ENCODE measurements at places on chromosomes 6 and 20.
A peak's percentile ranks its signal among the peaks of the same experiment; 100 is the strongest.

DNA sequence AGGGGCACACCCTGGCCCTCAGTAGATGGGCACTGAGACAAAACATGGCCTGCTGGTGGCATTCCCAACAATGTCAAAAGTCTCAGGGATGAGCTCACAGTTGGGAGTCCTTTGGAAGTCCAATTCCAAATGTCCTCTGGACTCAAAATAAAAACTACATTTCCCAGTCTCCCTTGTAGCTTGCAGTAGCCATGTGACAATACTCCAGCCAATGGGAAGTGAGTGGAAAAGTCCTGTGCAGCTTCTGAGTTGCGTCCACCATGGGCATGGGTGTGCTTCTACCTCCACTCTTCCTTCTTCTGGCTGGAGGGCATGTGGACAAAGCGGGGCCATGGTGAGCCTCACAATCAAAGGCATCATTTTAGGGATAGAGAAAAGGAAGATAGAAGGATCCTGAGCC lies 5.8 kb upstream of the ADAM33 start:
- peak; percentile 19 for DNase-seq

GRCh38 chr6:151403919-151404308 lies 12.6 kb upstream of the ZBTB2 start:
- no peak for DNase-seq

DNA sequence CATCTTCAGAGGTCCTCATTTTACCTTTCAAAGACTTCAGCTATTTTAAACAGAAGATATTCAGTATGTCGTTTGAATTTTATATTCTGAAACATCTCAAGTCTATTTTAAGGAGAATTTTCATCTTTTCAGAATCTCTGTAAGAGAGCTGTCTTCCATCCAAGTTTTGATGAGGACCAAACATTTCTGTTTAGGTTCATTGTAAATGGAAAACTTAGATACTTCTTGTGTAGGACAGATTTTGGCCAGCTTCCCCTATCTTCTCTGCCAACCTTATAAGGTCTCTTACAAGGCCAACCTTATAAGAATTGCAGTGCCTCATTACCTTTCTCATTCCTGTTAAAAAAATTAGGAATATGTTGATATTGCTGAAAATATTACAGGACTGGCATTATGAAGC lies 88.1 kb downstream of the AKAP7 start:
- no peak for DNase-seq

DNA sequence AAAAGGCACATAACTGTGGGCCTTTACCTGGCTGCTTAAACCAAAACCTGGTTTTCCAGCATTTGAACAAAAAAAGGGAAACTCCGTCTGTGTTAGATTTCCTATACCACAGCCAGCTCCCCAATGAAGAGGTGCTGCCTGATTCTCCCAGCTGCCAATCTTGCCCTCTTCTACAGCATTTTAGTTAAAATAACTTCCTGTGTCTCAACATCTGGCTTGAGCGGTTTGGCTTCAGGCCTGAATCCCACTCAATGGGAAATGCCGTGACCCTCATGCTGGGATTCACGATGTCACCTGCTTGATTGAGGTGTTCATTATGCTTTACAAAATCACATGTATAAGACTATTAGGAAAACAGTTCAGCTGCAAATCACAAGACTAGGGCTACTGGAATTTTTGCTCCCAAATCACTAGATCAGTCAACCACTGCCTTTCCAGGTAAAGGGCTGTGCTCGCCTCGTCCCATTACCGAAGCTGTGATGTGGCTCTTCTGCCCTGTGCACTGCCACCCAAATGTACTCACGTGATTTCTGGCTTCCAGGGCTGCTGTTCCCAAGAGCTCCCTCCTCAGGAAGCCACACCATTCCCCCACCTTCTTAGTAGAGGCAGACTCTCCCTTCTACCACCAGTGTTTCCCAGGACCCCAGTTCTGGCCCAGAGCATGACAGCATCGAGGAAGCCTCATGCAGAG lies 94.6 kb downstream of the PSMG4 start:
- DNase-seq = no peak

GRCh38 chr20:53284696-53285095 lies 308.9 kb downstream of the ZNF217 start:
- DNase-seq = no peak

DNA sequence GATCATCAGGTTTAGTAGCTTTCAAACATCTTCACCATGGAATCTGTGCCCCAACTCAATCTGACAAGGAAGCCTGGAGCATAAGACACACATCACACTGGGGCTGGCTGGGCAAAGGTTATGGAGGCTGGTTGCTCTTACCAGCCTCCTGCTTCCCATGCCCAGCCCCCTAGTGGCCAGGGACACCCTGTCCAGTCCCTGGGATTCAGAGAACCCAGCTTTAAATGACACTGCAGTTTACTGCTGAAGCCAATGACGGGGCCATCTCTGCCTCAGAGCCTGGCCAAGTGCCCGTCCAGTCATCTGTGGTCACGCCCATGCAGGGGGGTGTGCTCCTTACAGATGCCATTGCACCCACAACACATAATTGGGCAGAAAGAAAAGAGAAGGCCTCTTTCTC lies 272.9 kb downstream of the SMOC2 start:
- no peak for DNase-seq

- no peak for DNase-seq
Observed at GRCh38 chr20:58256842-58257241, 28.4 kb upstream of the ANKRD60 start.

GRCh38 chr20:33796907-33797544 lies 14.1 kb upstream of the CHMP4B start:
- DNase-seq = no peak

DNA sequence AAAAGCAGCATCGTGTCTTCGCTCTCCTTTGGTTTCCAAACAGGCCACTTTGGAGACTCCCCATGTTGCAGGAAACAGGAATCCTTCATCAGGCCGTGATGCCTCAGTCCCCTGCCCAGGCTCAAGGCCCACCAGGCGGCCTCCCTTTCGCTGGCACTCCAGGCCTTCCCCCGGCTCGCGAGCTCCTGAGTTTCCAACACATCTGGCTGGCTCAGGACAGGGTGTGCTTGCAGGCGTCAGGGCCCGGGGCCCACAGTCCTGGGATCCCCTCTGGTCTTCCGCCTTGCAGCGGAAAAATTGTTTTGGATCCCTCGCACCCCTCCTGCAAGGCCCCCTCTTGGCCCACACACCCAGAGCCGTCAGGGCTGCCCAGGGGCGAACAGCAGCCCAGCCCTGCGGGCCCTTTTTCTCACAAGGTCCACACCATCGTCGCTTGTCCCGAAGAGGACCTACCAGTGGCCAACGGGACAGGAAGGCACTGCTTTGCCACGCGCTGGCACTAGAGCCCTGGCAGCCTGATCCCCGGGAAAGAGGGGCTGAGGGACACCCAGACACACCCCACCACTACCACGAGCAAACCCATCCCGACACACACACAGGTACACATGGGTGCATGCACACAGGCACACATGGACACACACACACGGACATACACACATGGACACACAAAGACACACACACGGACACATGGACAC lies 1930.9 kb upstream of the DEFB115 start:
- DNase-seq = no peak

DNA sequence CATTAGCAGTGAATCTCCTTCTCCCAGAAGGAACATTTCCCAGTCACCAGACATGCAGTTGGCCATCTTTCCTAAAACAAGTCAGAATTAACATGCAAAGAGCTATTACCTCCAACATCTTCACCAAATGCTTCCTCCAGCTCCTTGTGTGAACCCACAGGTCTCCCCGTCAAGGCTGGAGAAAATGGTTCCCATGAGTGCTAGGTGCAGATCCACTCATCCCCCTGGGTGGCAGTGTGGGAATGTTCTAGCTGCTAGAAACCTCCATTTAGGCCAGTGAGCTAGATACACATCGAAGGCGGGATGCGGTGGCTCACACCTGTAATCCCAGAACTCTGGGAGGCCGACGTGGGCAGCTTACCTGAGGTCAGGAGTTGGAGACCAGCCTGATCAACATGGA lies 603.9 kb upstream of the SLC35B3 start:
- DNase-seq = no peak

GRCh38 chr6:25341923-25342619 lies 62.9 kb downstream of the CARMIL1 start:
- DNase-seq = no peak

GRCh38 chr6:170102582-170103481 lies 188.0 kb downstream of the DLL1 start:
- no peak for DNase-seq

- DNase-seq = peak; percentile 10
Observed at GRCh38 chr6:149271348-149272340, 45.9 kb upstream of the TAB2 start.

GRCh38 chr6:166253778-166254204 lies 54.4 kb downstream of the PRR18 start:
- no peak for DNase-seq

DNA sequence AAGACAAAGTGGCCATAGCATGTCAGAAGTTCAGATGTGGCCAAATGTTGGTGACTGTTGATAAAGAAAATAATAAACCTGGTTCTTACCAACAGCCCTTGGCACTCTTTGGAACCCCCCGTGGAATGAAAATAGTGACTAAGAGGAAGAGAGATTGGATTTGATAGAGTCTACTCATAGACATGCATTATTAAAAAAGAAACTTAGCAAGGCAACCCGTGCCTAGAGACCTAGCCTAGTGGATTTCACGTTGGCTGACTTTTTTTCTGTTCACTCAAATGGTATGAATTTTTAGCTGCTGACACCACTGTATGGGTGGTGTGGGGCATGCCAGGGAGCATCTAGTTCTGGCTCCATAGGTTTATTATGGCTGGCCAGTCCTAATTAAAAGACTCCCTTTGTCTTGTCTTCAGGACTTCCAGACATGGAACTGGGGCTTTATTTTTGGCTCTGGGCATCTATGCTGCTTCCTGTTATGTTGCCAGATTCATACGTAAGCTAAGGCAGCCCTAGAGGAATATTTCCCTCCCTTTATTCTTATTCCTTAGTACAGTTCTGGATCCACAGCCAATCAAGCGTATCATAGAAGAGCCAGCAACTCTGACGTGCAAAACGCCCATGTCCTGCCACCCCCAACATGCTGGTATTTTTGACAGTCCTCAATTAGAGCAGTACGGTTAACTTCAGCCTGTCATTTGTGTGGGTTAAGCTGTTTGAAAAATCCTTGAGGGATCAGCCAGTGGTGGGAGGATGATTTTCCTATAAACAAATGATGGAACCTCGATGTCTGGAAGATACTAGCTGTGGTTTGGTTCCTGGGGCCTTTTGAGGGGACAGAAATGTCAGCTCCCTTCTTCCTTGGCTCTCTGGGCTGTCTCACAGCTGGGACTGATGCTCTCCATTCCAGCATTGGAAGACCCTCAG lies 127.5 kb downstream of the ISM1 start:
- DNase-seq = peak; percentile 24

GRCh38 chr6:66948106-66948505 lies 1241.1 kb upstream of the EYS start:
- no peak for DNase-seq

GRCh38 chr6:77466055-77466450 lies 2.8 kb upstream of the HTR1B start:
- peak; percentile 81 for DNase-seq

- DNase-seq = no peak
Observed at GRCh38 chr6:168150551-168151320, 71.7 kb upstream of the FRMD1 start.

DNA sequence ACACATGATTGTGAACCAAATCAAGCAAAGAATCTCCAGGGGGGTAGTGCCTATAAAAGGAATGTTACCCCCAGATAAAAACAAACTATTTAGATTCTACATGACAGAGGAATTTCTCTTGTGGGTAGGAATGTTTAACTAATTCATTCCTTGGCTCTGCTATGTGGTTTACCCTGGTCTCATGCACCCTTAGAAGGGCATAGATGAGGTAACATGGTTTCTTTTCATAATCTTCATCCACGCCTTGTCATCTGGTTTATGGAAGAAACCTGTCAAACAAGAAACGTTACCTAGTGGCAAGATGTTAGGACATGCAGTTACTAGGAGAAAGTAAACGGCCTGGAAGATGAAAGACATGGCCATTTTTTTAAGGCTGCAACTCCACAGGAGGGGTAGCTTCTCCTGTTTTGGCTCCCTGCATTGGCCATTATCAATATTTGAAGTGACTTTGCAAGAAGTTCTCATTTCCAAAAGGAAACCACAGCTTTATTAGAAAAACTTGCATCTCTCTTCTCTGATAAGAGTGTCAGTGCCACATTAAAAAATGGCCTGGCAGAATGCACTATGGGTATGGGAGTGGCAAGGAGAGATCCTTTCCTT lies 45.5 kb downstream of the STX11 start:
- DNase-seq = peak; percentile 23

DNA sequence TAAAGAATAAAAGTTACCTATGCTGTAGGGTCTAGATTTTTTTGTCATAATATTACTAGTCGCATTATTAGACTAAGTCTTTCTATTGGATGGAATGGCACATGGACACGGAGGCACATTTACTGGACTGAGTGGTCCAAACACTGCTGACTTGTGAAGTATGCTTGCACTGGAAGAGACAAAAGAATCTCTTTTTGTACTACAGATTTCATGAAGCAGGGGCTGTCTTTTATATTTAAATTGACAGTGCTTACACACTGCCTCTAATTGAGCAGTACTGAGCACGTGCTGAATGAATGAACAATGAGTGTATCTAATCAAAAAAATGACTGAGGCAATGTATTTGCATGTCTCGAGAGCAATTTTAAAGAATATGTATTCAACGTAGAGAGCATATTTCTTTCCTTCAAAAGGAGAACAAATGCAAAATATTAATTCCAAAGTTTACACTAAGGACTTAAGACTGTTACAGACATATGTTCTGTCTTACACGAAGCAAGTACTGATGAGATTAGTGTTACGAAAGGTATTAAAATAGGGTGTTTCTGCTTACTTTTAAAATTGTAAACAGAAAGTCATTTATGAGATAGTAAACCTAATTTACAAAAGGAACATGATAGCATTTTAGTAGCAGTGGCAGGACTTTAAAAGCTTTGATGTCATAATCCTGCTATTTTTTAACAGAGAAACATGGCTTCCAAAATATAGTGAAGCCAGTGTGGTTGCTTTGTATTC lies 8.3 kb downstream of the ELOVL2 start:
- DNase-seq = no peak

- DNase-seq = peak; percentile 35
Observed at GRCh38 chr6:105805501-105806023, 280.6 kb upstream of the PRDM1 start.

DNA sequence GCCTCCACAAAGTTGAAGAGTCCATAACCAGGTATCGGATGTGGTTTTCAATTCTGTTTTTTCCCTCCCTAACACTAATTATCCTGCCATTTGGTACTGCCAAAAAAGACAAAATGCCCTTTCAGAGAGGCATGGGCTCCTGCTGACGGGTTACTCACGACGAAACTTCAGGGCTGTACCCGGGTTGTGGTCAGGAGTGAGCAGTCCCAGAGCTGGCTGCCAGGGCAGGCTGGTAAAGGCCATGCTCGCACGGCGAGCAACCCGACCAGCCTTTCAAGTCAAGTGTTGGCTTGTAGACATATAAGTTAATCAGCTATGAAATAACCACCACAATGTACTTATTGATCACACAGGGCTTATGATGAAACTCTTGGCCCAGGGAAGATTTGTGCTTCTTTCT lies 152.5 kb downstream of the FOXC1 start:
- no peak for DNase-seq

All from brain microvascular endothelial cell (primary cell).